Motor neuron (in vitro differentiated cells): ENCODE measurements at places on chromosomes 5 and 9. TPM values are rescaled to one million over a fixed set of nuclear protein-coding genes. Genes with fewer than 3 reads are reported as not detected.
A peak's percentile ranks its signal among the peaks of the same experiment; 100 is the strongest.

- peak; percentile 68 for ATAC-seq
Measured at GRCh38 chr5:142551338-142552067, 134.4 kb downstream of the FGF1 start.

MCTP1 gene
- 5.7 and 6.0 TPM in 2 replicates for total RNA-seq

- no peak for ATAC-seq
Measured at GRCh38 chr5:109703166-109703565, 13.4 kb downstream of the MAN2A1 start.

ETF1 gene
- 54.4 and 55.2 TPM in 2 replicates for total RNA-seq

DNA sequence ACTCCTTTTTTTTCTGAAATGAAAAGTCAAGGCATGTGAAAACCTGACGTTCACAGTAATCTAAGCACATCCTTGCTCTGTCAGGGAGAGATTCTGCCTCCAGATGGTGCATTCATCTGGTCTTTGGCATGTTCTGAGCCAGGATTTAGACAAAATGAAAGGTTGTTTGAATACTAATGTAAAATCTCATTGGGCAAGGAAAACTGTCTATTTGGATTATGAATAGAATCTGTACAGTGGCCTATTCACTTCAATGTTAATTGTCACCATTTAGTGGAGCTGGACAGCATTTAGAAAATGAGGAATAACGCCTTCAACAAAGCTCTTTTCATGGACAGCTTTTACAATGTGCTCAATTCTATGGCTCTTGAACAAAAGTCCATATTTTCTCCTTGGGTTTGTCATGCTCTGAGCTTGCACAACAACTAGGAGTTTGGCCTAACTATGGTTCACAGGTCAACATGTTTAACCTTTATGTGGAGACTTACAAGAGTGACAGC is 28.9 kb downstream of the ARHGEF28 start:
- peak; percentile 63 for ATAC-seq

DNA sequence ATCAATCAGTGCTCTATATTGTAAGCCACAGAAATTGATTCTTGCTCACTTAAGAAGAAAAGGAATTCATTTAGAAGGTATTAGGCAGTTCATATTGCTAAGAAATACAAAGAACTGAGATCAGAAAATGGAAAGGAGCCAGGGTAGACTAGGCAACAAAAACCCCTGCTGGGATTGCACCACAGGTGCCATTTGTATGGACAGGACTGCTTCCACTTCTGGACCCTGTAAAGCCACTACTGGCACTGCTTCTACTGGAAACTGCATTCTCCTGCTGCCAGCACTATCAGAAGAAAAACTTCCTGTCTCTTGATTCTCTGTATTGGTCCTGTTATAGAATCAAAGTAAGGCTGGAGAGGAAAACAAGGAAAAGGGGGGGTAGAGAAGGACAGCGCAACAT is 45.9 kb downstream of the CERT1 start:
- ATAC-seq = no peak

- ATAC-seq = no peak
Measured at GRCh38 chr9:115615000-115615401, 497.0 kb upstream of the TNC start.

GRCh38 chr5:78547731-78548615 is 100.6 kb downstream of the LHFPL2 start:
- ATAC-seq = no peak

RORB gene
- 0.78 and 1.0 TPM in 2 replicates for total RNA-seq

DNA sequence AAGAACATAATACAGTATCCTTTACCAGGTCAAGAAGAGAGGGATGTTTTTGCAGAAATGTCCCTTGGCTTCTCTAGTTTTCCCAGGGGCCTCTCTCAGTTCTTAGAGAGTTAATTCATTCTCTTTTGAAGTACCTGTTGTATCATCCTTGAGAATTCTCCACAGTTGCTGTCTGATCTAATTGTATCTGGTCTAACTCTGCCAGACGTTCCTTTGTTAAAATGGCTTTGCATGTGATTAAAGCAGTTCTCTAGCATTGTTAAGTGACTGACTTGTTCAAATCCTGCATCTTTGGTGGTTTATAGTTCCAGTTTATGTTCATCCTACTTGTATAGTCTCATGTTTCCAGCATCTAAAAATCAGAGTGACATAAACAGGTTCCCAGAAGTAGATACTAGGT is 65.0 kb downstream of the KIAA1958 start:
- ATAC-seq = no peak
